ENCODE measurements at places on chromosomes 4 and X. TPM values are rescaled to one million over a fixed set of nuclear protein-coding genes. Genes with fewer than 3 reads are reported as not detected.

ERAS gene
- total RNA-seq, result not detected

NLGN3 gene
- 0.21 TPM for total RNA-seq

DNA sequence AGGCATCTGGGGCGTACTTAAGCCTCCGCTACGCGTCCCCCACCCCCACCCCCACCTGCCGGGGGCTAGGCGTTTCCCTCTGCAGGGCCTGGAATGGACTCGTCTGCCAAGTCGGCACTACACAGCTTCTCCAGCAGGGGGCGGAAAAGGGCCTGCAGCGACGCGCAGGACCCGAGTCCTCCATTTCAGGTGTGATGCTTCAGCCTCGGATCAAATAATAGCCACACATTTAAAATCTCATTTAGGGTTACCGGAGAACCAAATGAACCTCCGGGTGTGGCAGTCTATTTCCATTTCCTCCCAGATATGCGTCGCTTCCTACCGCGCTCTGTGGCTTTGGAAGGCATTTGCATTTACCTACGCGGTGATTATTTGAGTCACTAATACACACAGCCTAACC is 2.9 kb downstream of the PAK3 start:
- peak; percentile 65 for DNase-seq
- H3K4me3 ChIP-seq, result peak overlapping the region; percentile 76
- no peaks in the 10 kb centered on the region for H3K4me1 ChIP-seq
- H3K36me3 ChIP-seq, result no peaks in the 10 kb centered on the region
- no peak overlapping the region for H3K27ac ChIP-seq

AADAT gene
- 19.7 TPM for total RNA-seq

TNIP3 gene
- not detected for total RNA-seq

GRCh38 chr4:28548594-28548993 is 1688.0 kb downstream of the STIM2 start:
- no peaks in the 10 kb centered on the region for H3K27me3 ChIP-seq
- no peak overlapping the region for H3K4me3 ChIP-seq
- no peaks in the 10 kb centered on the region for H3K36me3 ChIP-seq

- H3K27me3 ChIP-seq, result no peaks in the 10 kb centered on the region
- DNase-seq, result no peak
- no peak overlapping the region for H3K4me3 ChIP-seq
These were observed 113.0 kb downstream of the ANAPC10 start for GRCh38 chr4:144985014-144985413.

- DNase-seq, result no peak
- no peaks in the 10 kb centered on the region for H3K27me3 ChIP-seq
- no peaks in the 10 kb centered on the region for H3K36me3 ChIP-seq
- no peaks in the 10 kb centered on the region for H3K4me1 ChIP-seq
These were observed 402.9 kb downstream of the PCDH18 start for GRCh38 chr4:137129441-137129840.

MAPK10 gene
- 9.3 TPM for total RNA-seq

DNA sequence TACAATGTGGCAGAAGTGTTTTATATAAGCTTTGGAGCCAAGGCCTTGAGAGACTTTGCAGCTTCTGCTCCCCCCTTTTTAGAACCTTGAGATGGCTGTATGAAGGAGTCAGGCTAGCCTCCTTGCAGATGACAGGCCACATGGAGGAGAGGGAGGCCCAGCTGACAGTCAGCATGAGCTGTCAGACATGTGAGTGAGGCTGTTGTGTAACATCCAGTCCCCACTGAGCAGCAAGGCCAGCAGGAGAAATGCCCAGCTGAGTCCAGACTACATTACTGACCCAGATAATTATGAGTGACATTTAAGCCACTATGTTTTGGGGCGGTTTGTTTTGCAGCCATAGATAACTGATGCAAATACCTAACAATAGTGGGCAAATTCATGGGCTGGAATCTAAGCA is 515.3 kb upstream of the ARX start:
- no peaks in the 10 kb centered on the region for H3K27me3 ChIP-seq
- no peaks in the 10 kb centered on the region for H3K36me3 ChIP-seq
- no peak for DNase-seq
- no peak overlapping the region for H3K27ac ChIP-seq
- no peak overlapping the region for H3K4me3 ChIP-seq

DNA sequence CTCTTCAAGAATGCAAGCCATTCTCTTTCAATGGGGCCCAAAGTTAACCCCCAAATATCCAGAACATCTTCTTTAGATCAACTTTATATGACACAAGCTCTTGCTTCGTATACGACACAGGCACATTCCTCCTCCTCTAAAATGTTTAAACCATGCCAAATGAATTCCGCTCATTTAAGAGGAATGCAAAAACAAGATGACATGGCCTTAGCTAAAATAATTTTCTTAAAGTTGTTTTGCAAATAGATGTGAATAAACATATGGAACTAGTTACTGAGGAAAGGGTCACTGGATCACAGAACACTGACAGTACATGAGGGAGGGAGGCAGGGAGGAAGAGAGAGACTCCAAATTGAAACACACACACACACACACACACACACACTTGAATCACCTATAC is 97.4 kb downstream of the RASL11B start:
- no peak overlapping the region for H3K4me3 ChIP-seq
- H3K4me1 ChIP-seq, result no peaks in the 10 kb centered on the region
- no peaks in the 10 kb centered on the region for H3K36me3 ChIP-seq
- H3K27me3 ChIP-seq, result no peaks in the 10 kb centered on the region
- no peak for DNase-seq

DNA sequence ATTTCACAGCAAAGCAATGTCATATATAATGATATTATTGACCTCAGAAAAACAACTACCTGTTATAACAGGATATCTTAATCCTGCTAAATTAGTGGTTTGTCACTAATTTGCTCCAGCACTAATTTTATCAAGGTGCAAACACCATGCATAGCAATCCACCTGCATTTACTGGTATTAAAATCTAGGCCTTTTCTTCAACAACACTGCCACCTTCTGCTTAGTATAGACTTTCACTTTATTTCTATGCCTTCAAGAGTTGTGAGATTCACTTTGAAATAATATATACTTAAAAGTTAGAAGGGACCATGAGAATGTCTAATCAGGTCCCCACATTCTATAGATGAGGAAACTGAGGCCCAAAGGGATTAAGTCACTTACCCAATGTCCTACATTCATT is 82.1 kb upstream of the IQCM start:
- no peak overlapping the region for H3K27ac ChIP-seq
- no peaks in the 10 kb centered on the region for H3K27me3 ChIP-seq
- H3K4me3 ChIP-seq, result no peak overlapping the region
- no peak for DNase-seq
- no peaks in the 10 kb centered on the region for H3K36me3 ChIP-seq
- no peaks in the 10 kb centered on the region for H3K4me1 ChIP-seq

DNA sequence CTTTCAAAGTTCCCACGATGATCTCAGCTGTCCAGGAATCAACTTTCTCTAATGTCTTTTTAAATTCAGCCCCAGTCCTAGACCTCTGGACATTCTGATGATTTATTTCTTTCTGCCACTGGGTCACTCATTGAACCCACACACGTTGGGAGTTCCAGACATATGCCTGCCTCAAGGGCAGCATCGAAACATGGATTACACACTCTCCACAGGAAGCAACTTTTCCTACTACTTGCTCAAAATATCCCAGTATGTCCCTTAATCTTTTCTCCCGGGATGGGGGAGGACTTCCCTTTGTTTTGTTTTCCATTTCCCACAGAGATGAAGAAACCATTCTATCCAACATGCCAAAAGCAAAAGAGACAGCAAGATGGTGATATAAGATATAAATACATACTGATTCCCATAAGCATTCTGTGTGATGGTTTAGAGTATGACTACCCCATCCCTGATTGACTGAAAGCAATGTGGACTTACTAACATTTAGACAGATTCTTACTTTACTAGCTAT is 79.8 kb upstream of the PPARGC1A start:
- no peaks in the 10 kb centered on the region for H3K27me3 ChIP-seq
- no peak overlapping the region for H3K27ac ChIP-seq
- no peaks in the 10 kb centered on the region for H3K36me3 ChIP-seq
- no peak for DNase-seq
- no peak overlapping the region for H3K4me3 ChIP-seq

CACNA1F gene
- not detected for total RNA-seq

DNA sequence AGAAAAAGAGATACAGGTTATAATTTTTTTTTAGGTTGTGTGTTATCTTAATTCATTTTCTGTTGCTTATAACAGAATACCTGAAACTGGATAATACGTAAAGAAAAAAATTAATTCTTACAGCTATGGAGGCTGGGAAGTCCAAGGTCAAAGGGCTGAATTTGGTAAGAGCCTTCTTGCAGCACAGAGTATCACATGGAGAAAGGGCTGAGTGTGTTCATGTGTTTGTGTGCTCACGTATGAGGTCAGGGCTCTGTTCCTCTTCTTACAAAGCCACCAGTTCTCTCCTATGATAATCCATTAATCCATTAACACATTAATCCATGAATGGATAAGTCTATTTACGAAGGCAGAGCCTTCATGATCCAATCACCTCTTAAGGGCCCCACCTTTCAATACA is 8.6 kb upstream of the RAB28 start:
- H3K36me3 ChIP-seq, result no peaks in the 10 kb centered on the region
- DNase-seq, result no peak
- H3K4me3 ChIP-seq, result no peak overlapping the region

PF4V1 gene
- total RNA-seq, result not detected

- no peak overlapping the region for H3K4me3 ChIP-seq
- H3K36me3 ChIP-seq, result no peaks in the 10 kb centered on the region
- H3K27me3 ChIP-seq, result no peaks in the 10 kb centered on the region
These were observed 64.5 kb upstream of the CLDN34 start for GRCh38 chrX:9902656-9903055.

- no peaks in the 10 kb centered on the region for H3K36me3 ChIP-seq
- H3K27me3 ChIP-seq, result no peaks in the 10 kb centered on the region
- DNase-seq, result no peak
- H3K4me3 ChIP-seq, result no peak overlapping the region
- no peak overlapping the region for H3K27ac ChIP-seq
- no peaks in the 10 kb centered on the region for H3K4me1 ChIP-seq
These were observed 28.7 kb downstream of the FAM9C start for GRCh38 chrX:13015536-13016236.

GRCh38 chrX:134459683-134460004 is 321 bp upstream of the HPRT1 start:
- no peaks in the 10 kb centered on the region for H3K27me3 ChIP-seq
- peak overlapping the region; percentile 70 for H3K4me3 ChIP-seq
- H3K36me3 ChIP-seq, result no peaks in the 10 kb centered on the region

USP17L25 gene
- not detected for total RNA-seq

DNA sequence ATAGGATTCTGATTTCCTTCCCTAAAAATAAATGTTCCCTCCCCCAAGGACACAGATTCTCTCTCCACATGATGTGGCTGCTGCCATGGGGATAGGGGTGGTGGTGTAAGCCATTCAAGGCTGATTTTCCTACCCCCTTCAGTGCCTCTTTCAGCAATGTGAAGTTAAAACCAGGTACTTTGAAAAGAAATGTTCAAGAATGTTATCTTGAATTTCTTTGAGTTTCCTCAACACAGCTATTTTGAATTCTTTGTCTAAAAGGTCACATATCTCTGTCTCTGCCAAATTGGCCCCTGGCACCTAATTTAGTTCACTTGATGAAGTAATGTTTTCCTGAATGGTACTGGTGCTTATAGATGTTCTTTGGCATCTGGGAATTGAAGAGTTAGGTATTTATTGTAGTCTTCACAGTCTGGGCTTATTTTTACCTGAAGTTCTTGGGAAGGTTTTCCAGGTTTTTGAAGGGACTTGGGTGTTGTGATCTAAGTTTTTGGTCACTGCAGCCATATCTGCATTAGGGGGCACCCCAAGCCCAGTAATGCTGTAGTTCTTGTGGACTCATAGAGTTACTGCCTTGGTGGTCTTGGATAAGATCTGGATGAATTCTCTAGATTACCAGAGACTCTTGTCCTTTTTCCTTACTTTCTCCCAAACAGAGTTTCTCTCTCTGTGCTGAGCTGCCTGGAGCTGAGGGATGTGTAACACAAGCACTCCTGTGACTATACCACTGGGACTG is 7.6 kb upstream of the DIPK2B start:
- no peaks in the 10 kb centered on the region for H3K27me3 ChIP-seq
- H3K4me1 ChIP-seq, result no peaks in the 10 kb centered on the region
- no peaks in the 10 kb centered on the region for H3K36me3 ChIP-seq

DNA sequence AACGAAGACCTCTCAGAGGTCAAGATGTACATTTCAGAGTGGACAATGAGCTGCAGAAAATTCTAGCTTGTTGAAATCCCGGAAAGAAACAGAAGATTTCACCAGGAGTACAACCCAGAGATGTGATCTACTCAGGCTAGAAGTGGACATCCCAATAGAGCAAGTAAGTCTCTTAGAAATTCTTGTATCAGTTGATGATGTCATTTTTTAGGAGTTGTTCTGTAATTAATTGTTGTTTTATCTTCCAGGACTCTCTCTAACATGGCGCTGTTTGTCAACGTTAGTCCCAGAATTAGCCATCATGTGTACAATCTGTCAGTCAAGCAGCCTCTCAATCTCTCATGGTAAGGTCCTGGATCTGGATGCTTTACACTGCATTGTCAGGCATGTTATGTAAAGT is 174.4 kb downstream of the GRIA3 start:
- H3K27ac ChIP-seq, result no peak overlapping the region
- H3K27me3 ChIP-seq, result no peaks in the 10 kb centered on the region
- H3K4me1 ChIP-seq, result no peaks in the 10 kb centered on the region
- no peak for DNase-seq
- no peak overlapping the region for H3K4me3 ChIP-seq

DNA sequence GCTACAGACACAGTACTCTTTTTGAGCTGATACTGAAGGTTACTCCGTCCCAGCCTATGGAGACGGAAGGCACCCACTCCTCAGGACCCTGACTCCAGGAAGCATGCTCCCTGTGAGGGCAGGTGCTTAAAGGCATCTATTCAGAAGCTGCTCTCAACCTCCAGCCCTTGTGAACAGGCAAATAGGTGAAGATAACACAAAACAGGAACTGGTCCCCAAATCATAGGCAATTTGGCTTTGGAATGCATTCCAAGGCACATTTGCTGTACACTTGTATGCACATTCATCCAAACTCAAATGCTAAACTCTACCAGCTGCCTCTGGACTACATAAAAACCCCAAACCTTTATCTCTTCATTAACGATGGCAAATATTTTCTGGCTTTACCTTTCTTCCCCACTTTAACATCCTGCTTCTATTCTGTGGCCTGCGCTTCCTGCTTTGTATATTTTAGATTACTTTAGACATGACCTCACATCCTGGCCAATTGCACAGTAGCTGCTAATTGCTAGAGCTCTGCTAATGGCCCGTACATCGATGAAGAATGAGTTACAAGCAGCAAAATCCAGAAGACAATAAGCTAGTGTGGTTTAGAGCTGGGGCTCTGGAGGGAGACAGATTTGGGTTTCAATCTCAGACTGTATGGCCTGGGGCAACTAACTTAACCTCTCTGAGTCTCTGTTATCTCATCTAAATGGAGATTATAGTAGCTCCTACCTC is 3.2 kb downstream of the SEL1L3 start:
- H3K4me1 ChIP-seq, result peaks cover 6% of the 10 kb centered on the region
- no peak for DNase-seq
- no peaks in the 10 kb centered on the region for H3K36me3 ChIP-seq
- H3K27me3 ChIP-seq, result no peaks in the 10 kb centered on the region

GRCh38 chr4:105624530-105624929 is 72.1 kb downstream of the ARHGEF38 start:
- DNase-seq, result no peak
- no peaks in the 10 kb centered on the region for H3K27me3 ChIP-seq
- no peaks in the 10 kb centered on the region for H3K4me1 ChIP-seq
- H3K4me3 ChIP-seq, result no peak overlapping the region
- H3K36me3 ChIP-seq, result no peaks in the 10 kb centered on the region
- no peak overlapping the region for H3K27ac ChIP-seq

SLC25A14 gene
- total RNA-seq, result 14.9 TPM

Measured in ascending aorta (tissue), 2 donors.